ENCODE measurements at places on chromosomes 2 and 18.

GRCh38 chr2:230685178-230685577 is 27.5 kb upstream of the CAB39 start:
- no peak for DNase-seq

DNA sequence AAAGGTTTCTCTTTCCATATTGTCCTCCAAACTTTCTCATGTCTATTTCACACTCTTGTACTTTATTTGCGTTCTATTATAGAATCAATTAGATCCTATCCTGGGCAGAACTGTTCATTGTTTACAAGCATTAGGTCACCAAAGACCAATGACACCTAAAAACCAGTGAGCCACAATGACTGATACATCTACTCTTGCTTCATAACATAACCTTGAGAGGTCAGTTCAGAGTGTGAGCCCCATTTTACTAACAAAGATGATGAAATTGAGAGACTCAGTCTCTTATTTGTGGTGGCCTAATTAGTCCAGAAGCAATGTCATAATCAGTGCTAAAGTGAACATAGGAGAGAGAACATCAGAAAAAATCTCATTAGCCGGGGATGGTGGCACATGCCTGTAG is 248.9 kb upstream of the RBBP8 start:
- DNase-seq: no peak

GRCh38 chr2:238407566-238407965 is 19.2 kb upstream of the ASB1 start:
- no peak for DNase-seq

DNA sequence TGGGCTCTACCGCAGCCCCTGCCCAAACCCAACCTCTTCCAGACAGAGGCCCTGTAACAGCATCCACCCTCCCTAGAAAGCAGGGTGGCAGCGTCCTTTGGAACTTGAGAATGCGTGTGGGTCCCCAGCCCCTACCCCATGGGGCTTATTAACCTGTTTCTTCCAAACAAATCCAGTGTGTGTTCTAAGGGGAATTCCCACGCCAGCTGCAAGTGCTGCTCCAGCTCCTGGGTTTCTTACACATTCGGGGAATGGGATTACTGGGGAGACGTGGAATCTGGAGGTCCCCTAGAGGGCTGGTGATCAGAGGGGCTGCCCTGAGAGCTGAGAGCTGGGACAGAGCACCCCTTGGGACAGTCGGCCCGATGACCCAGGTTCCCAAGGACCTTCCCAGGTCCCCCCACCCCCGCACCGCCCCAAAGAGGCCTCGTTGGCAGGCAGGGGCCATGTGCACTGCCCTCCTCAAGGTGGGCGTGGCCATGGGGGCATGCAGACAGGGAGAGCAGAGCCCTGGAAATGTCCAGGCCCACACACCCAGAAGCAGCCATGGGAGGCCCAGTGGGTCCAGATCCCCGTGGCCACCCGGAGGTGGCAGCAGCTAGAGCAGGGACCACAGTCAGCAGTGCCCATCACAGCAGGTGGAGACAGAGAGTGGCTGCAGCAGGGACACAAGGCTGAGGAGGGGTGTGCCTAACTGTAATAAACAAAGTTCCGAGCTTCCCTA is 18.8 kb upstream of the TEX44 start:
- DNase-seq: no peak

DNA sequence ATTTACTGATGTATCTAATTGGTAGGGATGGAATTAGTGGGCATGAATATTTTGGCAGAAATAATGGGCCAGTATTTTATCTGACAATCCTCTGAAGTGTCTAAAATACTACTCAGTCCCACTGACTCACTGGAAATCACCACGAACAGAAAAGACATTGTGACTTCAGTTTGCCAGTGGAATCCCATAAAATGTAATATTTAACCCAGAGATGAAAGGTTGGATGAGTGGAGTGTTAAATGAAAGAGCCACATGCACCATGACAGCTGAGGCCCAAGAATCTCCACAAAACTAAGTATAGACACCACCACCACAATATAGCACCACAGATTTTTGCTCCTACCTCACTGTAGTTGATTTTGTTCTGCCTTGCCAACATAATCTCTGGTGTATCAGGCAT is 103.9 kb downstream of the NEB start:
- no peak for DNase-seq

- no peak for DNase-seq
Observed at GRCh38 chr2:239938651-239939486, 86.3 kb downstream of the NDUFA10 start.

DNA sequence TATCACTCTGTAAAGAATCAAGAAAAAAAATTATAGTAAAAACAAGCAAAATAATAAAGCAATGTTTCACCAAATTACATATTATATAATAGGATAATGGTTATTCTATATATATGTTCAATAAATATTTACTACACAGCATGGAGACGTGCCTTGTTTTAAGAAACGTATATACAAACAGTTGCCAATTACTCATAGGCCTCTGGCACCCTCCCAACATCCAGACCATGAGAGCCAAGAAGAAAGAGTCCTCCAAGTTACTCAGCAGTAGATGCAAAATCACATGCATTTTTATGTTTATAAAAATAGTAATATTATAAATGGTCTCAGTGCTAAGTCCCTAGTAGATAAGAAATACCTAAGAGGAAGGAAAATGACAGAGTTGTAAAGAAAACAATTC is 64.8 kb downstream of the REV1 start:
- no peak for DNase-seq

GRCh38 chr18:40607542-40608148 is 1347.4 kb upstream of the PIK3C3 start:
- no peak for DNase-seq

GRCh38 chr2:11677136-11678055 is 7.4 kb upstream of the NTSR2 start:
- no peak for DNase-seq

- DNase-seq: no peak
Observed at GRCh38 chr18:46660957-46661749, 4.1 kb upstream of the LOXHD1 start.

DNA sequence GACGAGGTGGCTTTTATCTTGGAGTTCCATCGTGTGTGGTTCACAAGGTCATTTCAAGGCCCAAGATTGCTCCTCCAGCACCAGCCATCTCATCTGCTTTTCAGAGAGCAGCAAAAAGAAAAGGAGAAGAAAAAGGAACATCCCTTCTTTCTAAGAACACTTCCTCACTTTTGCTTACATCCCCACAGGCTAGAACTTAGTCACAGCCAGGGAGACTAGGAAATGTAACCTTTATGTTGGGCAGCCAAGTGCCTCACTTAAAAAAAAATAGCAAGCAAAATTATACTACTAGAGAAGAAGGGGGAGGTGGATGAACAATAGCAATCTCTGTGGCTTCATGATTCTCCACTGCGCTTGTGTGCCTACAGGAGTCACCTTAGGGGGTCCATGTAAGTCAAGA is 141.8 kb downstream of the SMAD2 start:
- DNase-seq: no peak

DNA sequence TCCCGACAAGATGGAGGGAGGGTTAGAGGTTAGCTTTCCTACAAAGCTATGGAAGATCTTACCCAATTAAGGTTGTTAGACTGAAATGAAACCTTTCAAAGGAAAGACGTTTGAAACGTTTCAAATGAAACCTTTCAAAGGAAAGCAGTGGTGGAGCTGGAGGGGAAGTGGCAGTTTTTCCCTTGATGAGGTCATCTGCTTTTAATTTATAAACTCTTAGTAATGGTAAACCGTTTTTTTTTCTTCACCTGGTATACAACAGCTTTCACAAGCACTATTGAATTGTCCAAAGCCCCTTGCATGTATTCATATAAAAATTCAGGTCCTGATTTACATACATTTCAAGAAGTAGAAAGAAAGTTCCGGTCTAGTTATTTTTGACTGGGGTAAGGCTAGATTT is 7.4 kb downstream of the PMAIP1 start:
- DNase-seq: no peak

DNA sequence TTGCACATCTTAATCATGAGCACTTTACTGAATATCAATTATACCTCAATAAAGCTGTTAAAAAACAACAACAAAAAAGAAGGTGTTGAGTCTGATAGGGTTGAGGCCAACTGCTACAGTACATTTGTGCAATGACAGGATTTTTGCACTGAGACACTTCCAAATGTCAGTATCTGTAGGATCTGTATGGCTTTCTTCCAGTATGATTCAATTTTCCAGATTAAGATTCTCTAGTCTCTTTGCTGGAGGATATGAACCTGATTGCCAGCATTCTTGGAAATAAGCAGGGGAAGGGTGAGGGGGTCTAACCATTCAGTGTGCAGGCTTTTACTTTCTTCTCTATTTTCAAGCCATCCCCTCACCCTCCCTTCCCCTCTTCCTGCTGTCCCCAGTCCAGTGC is 85.1 kb downstream of the SEMA4F start:
- DNase-seq: no peak

DNA sequence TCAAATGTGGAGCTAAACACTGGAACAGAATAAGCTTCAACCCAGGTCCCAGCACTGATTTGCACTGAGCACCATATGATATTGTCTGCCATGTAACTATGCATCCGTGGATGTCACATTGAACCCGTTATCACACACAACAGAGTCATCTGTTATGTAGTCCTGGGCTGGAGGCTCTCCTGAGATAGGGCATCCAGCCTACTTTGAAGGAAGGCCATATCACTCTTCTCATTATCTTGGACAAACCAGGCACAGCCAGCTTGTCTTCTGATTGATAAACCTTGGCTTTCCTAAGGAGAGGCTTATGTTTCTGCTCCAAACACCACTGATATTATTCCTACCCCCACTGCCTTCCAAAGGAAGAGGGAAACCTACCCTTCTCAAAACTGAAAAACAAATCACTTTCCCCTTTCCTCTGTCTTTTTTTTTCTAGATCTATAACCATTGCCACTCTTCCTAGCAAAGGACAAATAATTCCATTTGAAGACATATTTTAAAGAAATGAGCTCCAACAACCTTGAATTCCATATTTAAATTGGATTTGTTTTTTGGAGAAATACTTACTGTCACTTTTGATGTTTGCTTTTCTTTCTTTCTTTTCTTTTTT is 16.4 kb downstream of the RSAD2 start:
- DNase-seq: no peak

- no peak for DNase-seq
Observed at GRCh38 chr2:230898713-230899091, 26.3 kb downstream of the GPR55 start.

DNA sequence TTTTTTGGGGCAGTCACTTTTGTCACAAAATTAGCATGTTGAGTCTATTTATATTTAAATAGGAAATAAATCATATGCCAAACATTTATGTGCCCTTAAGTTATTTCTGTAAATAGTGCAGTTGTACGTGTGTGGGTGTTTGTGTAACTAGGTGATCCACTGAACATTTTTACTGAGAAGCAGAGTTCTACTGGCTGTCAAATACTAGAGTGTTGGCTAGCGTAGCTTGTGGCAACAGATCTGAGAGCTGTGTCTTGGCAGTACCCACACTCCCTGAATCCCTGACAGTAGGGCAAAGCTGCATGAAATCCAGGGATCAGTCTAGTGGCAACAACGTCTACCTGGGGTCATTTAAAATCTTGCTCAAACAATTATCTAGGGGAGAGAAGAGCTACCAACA is 273.1 kb upstream of the SLC8A1 start:
- DNase-seq: no peak

DNA sequence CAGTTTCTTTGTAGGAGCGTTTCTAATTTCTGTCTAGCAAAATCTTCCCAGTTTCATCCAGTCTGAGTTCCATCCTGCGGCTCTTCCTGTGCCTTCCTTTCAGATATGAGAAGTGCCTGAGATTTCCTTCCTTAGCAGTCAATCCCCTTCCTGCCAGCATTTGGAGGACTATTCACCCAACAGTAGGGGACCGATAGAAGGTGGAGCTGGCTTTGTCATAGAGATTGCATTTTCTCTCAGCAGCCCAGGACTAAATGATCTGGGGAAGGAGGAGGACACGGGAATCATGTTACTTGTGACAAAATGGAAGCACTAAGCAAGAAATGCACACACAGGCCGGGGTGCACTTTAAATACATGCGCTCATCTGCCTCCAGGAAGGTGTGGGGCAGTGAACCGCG is 5.6 kb upstream of the SMIM21 start:
- DNase-seq: no peak

GRCh38 chr2:55985406-55985805 is 61.8 kb upstream of the EFEMP1 start:
- DNase-seq: no peak

GRCh38 chr2:61295981-61296380 is 134.0 kb downstream of the C2orf74 start:
- DNase-seq: no peak

DNA sequence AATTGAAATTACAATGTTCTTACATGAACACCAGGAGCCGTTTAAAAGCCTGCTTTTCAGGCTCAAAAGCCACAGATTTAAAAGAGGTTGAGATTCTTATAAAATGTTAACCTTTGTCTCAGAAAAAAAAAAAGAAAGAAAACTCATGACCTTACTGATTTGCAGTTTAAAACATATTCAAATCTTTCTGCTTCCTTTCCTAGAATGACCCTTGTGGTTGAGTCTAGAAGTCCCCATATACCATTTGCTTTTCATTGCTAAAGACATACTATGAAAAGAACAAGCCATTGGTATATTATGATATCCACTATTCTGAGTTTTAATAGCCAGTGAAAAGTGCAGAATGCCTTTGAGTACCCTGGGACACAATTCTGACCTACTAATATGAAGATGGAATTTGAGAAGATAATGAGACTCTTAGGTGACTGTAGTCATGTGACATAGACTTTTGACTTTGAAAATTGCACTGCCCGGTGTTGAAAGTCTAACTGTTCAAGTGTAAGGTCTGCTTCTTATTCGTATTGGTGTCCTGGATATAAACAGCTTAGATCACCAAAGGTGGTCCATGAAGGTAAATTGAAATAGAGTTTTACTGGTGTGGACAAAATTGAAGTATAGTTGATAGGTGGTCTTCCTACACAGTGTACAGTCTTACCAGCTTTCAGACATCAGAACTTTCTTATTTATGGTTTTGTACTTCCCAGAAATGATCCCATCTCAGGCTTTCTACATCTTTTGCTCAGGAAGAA is 117.0 kb downstream of the DOCK10 start:
- DNase-seq: no peak

DNA sequence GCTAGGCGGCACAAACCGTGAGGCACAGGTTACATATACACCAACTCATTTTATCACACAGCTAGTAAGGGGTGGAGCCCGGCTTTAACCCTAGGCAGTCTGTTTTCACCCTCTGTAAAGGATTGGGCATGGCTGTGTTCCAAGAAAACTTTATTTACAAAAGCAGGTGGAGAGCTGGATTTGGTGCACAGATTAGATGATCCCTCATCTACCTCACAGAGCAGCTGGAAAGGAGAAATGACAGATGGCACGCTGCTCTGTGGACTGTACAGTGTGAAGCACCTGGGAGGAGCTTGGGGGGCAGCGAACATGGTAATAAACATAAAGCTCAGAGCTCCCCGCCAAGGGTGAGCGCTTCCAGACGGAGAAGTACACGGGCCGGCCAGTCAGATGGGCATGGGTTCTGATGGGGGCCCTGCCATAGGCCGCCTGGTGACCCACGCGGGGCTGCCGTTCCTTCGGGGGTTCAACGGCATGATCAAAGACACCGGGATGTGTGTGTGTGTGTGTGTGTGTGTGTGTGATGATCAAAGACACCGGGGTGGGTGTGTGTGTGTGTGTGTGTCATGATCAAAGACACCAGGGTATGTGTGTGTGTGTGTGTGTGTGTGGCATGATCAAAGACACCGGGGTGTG is 862 bp upstream of the TMEM177 start:
- no peak for DNase-seq

GRCh38 chr18:62850619-62851306 is 135.4 kb downstream of the PHLPP1 start:
- no peak for DNase-seq

All from T-helper 1 cell (primary cell).